ENCODE measurements at places on chromosomes 7 and 10. TPM values are rescaled to one million over a fixed set of nuclear protein-coding genes. Genes with fewer than 3 reads are reported as not detected.

- peak overlapping the region; percentile 36 for H3K27ac ChIP-seq
- peaks cover 1% of the 10 kb centered on the region for H3K27me3 ChIP-seq
- peaks cover 38% of the 10 kb centered on the region for H3K4me1 ChIP-seq
- peak overlapping the region; percentile 78 for H3K4me3 ChIP-seq
These were observed 281 bp upstream of the EXOC6 start for GRCh38 chr10:92848037-92848440.

The ACHE gene
- 0.21 TPM for total RNA-seq

DNA sequence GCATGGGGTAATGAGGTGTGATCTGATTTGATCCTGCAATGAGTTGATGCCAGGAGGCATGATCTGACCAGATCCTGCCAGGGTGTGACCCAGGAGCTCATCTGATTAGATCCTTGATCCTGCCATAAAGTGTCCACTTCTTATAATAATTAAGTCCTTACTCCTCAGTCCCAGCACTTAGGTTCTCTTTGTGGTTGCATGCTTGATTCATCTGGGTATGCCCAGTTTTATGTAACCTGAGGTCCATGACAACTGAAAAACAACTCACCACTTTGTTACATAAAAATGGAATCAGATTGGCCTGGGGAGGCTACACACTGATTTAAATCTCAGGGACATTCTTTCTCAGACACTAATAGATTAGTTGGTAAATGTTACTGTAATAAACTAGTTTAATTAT lies 19.1 kb downstream of the ACADSB start:
- H3K4me3 ChIP-seq, result no peak overlapping the region
- H3K27ac ChIP-seq, result no peak overlapping the region
- no peak for DNase-seq
- no peaks in the 10 kb centered on the region for H3K27me3 ChIP-seq
- no peaks in the 10 kb centered on the region for H3K36me3 ChIP-seq

- no peak overlapping the region for H3K27ac ChIP-seq
- no peak overlapping the region for H3K4me3 ChIP-seq
- peaks cover 16% of the 10 kb centered on the region for H3K27me3 ChIP-seq
- DNase-seq, result no peak
- no peaks in the 10 kb centered on the region for H3K36me3 ChIP-seq
- no peaks in the 10 kb centered on the region for H3K4me1 ChIP-seq
These were observed 35.0 kb downstream of the ARMC3 start for GRCh38 chr10:22962817-22963216.

DNA sequence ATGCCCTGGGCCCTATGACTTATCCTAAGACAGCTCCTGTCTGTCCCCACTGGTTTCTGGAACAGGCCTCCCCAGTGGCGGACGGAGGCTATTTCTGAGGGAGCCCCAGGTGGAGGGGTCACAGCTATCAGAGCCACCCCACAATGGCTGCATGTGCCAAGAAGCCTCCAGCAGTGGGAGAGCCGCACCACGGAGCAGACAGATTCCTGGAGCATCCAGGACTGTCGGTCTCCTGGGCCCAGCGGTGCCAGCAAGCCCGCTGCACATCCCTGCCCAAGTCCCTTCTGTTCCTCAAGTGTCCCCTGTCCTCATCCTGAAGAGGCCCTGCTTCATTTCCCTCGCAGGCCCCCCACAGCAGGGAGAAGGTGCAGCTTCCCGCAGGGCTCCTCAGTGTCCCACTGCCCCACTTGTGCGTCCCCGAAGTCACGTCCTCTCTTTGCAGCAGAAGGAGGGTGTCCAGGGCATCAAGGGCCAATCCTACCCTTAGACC lies 193.0 kb upstream of the SHH start:
- peaks cover 16% of the 10 kb centered on the region for H3K27me3 ChIP-seq
- no peak overlapping the region for H3K4me3 ChIP-seq
- H3K36me3 ChIP-seq, result no peaks in the 10 kb centered on the region
- DNase-seq, result no peak
- peaks cover 2% of the 10 kb centered on the region for H3K4me1 ChIP-seq

The ZP3 gene
- 8.2 TPM for total RNA-seq

The SH2D4B gene
- not detected for total RNA-seq
